ENCODE measurements at places on chromosomes 12 and 14. TPM values are rescaled to one million over a fixed set of nuclear protein-coding genes. Genes with fewer than 3 reads are reported as not detected.

PTPRQ gene
- 2.4 TPM for total RNA-seq

- peak; percentile 6 for DNase-seq
Observed at GRCh38 chr12:65631621-65632111, 192.6 kb upstream of the HMGA2 start.

DNA sequence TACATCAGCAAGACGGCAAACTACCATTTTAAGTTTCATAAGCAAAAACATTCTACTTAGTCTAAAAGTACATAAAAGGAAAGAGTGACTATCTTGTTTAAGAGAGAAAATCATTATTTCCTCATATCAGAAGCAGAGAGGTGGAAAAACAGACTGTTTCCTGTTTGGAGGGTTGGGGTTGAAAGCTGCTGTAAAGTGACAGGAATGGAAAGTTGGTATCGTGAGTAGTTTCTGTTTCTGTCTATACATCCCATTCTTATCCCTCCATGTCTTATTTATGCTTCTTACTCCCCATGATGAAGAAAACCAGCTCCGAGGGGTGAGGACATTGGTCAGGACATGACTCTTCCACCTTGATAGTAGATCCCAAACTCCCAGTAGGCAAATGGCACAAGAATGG lies 216.5 kb downstream of the EGLN3 start:
- no peak for DNase-seq

GLIPR1L2 gene
- 1.8 TPM for total RNA-seq

GRCh38 chr12:114817571-114818425 lies 133.8 kb upstream of the TBX3 start:
- DNase-seq, result no peak

RNASE7 gene
- 0.27 TPM for total RNA-seq

KRT78 gene
- total RNA-seq, result not detected

CGRRF1 gene
- 15.2 TPM for total RNA-seq

- no peak for DNase-seq
Observed at GRCh38 chr12:127860536-127860935, 406.4 kb upstream of the TMEM132C start.

GRCh38 chr14:98368221-98368620 lies 903.8 kb downstream of the BCL11B start:
- DNase-seq, result no peak

GRCh38 chr14:39432619-39433451 lies 602 bp upstream of the FBXO33 start:
- DNase-seq, result peak; percentile 50

DNA sequence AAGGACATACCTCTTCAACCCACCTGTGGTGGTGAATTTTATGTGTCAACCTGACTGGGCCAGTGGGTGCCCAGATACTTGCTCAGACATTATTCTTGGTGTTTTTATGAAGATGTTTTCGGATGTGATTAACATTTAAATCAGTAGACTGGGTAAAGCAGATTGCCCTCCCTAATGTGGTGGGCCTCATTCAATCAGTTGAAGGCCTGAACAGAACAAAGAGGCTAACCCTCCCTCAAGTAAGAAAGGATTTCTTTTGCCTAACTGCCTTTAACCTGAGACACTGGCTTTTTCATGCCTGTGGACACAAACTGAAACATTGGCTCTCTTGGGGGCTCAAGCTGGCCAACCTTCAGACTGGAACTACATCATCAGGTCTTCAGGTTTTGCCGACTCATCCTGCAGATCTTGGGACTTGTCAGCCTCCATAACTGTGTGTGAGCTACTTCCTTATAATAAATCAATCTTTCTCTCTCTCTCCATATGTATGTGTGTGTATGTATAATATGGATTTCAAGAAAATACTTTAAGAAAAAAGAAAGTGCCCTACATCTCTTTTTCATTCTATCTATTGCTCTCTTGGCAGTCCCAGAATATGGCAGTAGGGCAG lies 39.4 kb downstream of the RTN1 start:
- DNase-seq, result no peak

DLK1 gene
- total RNA-seq, result not detected

KRT77 gene
- total RNA-seq, result 0.41 TPM

GRCh38 chr14:89255852-89256251 lies 161.2 kb downstream of the FOXN3 start:
- no peak for DNase-seq

- no peak for DNase-seq
Observed at GRCh38 chr14:67744046-67744445, 42.4 kb downstream of the RDH12 start.

DNA sequence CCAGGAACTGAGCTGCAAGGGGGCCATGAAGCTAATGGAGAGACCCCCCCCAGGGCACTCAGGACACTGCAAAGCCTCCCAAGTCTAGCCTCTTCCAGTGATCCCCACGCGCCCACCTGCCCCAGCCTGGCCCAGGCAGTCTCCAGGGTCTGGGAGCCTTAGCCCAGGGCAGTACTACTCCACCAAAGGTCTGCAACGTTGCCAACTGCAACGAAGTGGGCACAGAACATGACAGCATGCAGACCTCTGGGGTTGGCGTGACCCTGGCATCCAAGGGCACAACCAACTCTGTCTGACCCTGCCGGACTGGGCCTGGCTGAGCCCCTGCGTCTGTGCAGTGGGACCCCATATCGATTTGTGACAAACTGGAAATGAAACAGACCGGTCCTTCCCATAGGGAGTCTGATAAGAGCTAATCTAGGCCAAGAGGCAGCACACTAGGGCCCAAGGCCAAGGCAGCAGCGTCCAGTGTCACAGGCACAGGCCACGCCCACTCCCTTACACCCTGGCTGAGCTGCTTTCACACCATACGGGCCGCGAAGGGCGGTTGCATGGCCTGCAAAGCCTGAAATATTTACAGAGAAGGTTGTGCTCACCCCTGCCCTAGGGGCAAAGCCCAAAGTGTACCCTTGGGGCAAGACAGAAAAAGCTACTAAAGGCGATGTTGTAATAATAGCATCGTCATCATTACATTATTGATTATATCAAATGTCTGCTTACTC lies 76.7 kb downstream of the NCOR2 start:
- DNase-seq, result no peak

ANAPC5 gene
- 113 TPM for total RNA-seq

CLEC1B gene
- total RNA-seq, result not detected

GRCh38 chr14:97946240-97946639 lies 1149.1 kb downstream of the VRK1 start:
- no peak for DNase-seq

DNA sequence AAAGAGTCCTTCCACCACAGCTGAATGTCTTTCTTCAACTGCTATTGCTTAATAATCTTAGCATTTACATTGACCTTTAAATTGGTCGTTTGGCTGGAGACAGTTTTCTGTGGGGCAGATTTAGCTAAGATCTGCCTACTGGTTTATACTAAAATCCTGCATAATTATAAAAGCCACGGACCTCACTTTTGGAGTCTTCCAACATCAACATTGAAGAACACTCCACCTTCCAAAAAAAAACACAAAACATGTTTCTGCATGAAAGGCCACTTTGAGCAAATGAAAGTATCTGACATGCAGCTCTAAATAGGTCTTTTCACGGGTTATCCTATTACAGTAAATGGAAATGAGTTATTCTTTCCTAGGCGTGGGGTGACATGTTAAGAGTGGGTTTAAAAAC lies 57.0 kb upstream of the KRR1 start:
- no peak for DNase-seq

GRCh38 chr14:76937181-76938091 lies 91.1 kb downstream of the IRF2BPL start:
- DNase-seq, result no peak

GOLGA5 gene
- 29.5 TPM for total RNA-seq

GRCh38 chr12:7265251-7265650 lies 38.6 kb upstream of the ACSM4 start:
- DNase-seq, result no peak

CHFR gene
- 72.3 TPM for total RNA-seq

- no peak for DNase-seq
Observed at GRCh38 chr12:115762936-115763335, 514.6 kb downstream of the MED13L start.

- DNase-seq, result no peak
Observed at GRCh38 chr12:14950421-14950820, 11.0 kb downstream of the ARHGDIB start.

GRCh38 chr12:105348142-105348541 lies 17.7 kb downstream of the C12orf75 start:
- DNase-seq, result no peak

DNA sequence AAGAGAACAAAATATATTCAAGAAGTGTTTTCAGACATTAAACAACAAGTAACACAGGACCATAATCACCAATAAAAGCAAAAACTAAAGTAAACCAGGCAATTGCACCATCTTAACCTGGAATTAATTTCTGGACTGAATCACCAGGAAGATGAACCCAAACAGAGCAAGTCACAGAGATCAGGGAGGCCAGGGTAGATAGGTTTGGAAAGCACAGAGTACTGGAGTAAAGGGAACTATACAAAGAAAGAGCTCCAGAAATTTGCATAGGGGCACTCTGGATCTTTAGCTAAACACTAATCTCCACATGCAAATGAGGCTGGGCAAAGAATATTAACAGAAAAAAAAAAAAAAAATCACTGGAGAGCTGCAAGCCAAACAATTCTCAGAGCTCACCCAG lies 84.7 kb downstream of the NUAK1 start:
- DNase-seq, result no peak

DNA sequence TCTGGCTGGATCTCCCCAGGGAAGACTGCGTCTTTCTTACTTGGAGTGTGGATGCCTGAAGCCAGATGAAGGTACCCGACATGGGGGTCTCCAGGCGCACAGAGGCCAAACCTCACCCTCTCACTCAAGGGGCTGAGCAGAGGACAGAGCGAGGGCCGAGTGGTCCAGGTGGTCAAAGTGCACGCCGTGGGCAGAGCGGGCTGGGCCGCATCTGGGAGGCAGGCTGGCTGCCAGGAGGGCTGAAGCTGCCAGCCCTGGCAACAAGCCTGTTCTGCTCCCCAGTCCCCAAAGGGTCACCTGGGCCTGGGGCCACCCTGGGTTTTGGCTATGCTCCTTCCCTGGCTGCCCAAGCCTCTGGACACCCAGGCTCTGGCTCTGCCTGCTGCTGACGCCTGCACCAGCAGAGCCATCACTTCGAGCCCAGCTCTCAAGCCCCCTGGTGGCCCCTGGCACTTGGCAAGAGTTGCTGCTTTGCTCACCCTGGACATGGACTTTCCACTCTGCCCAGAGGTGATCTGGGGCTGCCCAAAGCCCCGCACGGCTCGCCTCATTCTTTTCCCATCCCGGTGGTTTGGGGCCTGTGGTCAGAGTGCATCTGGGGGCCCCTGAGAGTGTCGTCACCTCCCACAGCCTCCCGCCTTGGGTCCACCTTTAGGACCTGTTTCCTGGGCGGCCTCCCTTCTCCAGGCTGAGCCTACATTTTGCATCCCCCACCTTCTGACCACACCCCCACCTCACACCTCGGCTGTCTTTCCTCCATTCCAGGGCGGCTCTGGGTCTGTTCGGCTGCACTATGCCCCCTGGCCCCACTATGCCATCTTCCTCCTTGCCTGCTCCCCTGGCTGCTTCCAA lies 2.8 kb downstream of the ADSS1 start:
- no peak for DNase-seq

GSC gene
- 2.1 TPM for total RNA-seq

DNA sequence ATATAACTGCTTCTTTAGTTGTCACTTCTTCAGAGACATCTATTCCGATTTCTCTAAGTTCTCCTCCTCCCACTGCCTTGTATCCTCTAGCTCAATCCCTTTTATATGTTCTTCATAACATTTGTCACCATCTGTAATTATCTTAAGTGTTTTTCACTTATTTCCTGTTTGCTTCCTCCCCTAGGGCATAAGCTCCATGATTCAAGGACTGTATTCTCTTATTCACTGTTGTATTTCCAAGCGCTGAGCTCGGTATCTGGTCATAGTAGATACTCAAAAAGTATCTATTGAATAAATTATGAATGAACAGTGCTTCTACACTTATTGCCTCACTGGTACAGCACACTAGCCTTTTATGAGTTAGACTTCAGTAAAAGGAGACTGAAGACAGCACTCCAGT lies 109.0 kb upstream of the TMPO start:
- DNase-seq, result no peak

DNAI7 gene
- not detected for total RNA-seq

DNAH10 gene
- total RNA-seq, result under 0.01 TPM

DNA sequence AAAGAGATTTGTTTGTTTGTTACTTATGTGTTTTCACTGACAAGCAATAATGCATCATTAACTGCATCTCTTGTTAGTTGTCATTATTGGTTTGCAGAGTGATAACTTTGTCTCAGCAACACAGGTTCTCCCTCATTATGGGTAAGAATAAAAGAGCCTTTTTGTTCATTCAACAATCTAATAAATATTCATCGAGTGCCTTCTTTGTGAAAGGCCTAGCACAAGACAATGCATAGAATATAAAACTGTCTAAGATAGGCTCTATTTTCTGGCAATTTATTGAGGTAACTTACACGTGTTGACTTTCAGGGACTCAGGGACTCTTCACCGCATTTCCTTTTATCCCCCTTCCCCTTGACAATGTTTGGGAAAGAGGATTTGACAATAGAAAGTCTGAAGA lies 95.5 kb upstream of the KRR1 start:
- DNase-seq, result no peak

DNA sequence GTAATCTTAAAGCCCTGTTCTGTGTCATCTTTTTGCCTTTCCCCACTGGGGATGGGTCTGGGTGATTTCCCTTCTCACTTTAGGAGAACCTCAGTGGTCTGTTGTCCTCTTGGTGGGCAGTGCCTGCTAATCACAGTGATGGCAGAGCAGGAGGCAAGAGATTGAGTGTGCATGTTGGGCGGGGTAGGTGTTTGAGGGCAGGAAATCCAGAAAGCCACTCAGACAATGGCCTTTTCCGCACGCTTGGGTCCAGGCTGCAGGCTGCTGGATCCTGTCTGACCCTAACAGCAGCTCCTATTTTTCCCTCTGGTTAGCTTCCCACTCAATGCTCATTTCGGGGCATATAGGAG lies 13.7 kb upstream of the ITGA5 start:
- DNase-seq, result no peak

GRCh38 chr14:53979113-53979681 lies 22.6 kb upstream of the BMP4 start:
- no peak for DNase-seq

DNA sequence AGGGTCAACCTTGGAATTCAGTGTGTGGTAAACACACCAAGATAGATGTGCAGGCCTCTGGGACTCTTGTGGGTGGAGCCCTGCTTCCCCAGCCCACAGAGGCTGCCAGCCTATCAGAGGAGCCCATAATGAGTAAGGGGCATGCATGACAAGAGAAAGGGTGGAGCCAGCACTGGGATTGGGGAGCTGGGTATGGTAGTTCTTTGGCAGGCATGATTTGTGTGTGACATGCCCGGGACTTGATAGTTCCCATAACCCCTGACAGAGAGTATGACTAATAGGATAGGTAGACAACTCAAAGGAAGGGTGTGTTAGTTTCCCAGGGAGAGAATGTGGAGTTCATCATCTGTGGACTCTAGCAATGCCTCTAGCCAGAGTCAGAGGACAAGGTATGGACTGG lies 143.0 kb downstream of the EMP1 start:
- DNase-seq, result no peak

Data from thoracic aorta (tissue), 2 donors.